ENCODE measurements at places on chromosomes 5 and 9. TPM values are rescaled to one million over a fixed set of nuclear protein-coding genes. Genes with fewer than 3 reads are reported as not detected.

NRARP gene
- 16.9 TPM for total RNA-seq

DNA sequence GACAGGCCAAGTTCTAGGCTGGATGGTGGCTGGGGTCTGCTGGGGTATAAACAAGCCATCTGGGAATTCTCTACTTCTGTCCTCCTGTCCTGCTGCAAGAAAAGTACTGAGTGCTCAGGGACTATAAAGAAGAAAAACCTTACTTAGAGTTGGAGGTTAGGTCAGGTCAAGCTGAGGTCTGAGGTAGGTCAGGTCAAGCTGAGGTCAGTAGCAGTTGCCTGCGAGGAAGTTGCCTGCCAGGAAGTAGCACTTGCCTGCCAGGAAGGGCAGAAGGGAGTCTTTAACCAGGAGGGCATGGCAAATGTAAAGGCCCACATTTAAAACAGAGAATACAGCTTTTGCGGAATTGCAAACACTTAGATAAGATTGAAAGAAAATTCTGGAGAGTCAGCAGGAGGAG is 51.3 kb upstream of the PRLR start:
- DNase-seq, result no peak
- no peaks in the 10 kb centered on the region for H3K4me1 ChIP-seq
- no peak overlapping the region for H3K4me3 ChIP-seq

FOXD4L5 gene
- total RNA-seq, result not detected

- DNase-seq, result no peak
- H3K4me1 ChIP-seq, result peaks cover 7% of the 10 kb centered on the region
Observed at GRCh38 chr9:99513441-99514112, 291.5 kb downstream of the SEC61B start.

DNA sequence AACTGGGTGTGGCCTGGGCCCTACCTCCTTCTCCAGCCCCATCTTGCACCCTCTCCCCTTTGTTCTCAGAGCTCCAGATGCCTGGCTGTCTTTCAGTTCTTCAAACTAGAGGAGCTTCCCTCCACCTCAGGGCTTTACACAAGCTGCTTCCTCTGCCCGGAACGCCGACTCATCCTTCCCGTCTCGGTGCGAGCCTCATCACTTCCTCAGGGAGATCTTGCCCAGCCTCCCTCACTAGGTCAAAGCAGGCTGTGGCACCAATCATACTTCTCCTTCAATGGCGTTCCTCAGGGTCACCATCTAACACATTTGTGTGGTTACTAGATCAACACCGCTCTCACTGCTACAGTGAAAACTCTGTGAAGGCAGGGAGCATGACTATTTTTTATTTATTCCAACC is 56.2 kb upstream of the ZSWIM6 start:
- H3K27ac ChIP-seq, result no peak overlapping the region
- no peaks in the 10 kb centered on the region for H3K36me3 ChIP-seq
- peaks cover 13% of the 10 kb centered on the region for H3K4me1 ChIP-seq
- no peaks in the 10 kb centered on the region for H3K27me3 ChIP-seq

DNA sequence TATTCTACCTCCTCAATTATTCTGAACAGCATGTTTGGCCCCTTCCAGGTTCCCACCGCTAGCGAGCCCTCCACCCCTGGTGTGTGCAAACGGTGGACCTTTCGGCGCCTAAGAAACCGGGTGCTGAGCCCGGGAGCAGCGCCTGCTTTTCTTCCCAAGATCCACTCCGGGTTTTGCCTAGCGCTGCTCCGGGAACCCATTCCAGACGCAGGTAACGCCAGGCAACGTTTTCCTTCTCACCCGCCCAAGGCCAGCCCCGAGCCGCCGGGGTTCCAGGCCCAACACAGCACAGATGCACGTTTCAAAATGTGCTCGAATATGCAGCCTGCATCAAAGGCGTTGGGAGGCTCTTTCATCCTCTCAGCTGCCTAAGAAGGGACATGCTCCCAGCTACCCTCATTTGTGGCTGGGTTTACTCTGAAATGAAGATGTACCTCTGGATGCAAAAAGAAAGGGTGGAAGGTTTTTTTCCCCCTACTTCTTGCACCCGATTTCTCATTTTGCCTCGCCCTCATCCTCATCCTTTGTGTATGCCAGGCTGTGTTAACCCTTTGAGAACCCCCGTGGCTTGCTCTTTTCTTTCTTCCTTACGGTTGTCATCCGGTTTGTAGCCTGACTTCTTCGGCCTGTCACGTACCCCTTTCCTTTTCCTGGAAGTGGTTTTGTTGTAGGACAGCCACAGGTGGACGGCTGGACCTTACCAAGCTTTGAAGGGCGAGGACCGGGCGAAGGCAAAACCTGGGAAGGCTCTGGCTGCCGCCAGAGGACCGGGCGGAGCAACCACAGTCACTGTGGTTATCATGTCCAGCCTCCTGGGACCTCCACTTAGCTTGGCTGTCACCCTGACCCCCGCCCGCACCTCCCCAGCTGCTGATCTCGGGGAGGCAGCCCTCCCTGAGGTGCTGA is 226.9 kb downstream of the SMARCA2 start:
- no peaks in the 10 kb centered on the region for H3K27me3 ChIP-seq
- H3K4me3 ChIP-seq, result peak overlapping the region; percentile 72
- no peaks in the 10 kb centered on the region for H3K36me3 ChIP-seq
- DNase-seq, result no peak

- no peak for DNase-seq
- H3K27me3 ChIP-seq, result no peaks in the 10 kb centered on the region
- no peaks in the 10 kb centered on the region for H3K4me1 ChIP-seq
Observed at GRCh38 chr5:151195622-151196021, 28.3 kb downstream of the CCDC69 start.

Data from thoracic aorta (tissue), 2 donors.